ENCODE measurements at places on chromosomes 1 and 21.

GRCh38 chr21:45037986-45038385 lies 36.4 kb upstream of the ADARB1 start:
- no peak for DNase-seq

GRCh38 chr1:41515131-41515678 lies 30.7 kb upstream of the EDN2 start:
- DNase-seq: no peak

GRCh38 chr1:61842863-61843514 lies 100.7 kb downstream of the PATJ start:
- no peak for DNase-seq

DNA sequence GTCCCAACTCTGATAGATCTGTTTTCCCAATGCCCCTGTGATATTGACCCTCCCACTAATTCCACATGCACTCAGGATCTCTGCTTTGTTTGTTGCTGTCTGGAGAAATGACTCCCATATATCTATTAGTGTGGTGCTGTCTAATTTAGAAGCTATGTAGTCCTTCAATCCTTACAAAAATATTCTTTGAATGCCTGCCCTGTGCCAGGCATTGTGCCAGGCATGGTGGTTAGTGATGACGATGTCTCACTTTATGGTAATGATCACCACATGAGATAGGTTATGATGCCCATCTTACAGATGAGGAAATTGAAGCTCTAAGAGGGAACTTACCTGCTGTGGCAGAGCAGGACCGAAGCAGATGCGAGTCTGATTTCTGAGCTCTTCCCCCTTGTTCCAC lies 12.9 kb downstream of the MYOG start:
- DNase-seq: no peak

DNA sequence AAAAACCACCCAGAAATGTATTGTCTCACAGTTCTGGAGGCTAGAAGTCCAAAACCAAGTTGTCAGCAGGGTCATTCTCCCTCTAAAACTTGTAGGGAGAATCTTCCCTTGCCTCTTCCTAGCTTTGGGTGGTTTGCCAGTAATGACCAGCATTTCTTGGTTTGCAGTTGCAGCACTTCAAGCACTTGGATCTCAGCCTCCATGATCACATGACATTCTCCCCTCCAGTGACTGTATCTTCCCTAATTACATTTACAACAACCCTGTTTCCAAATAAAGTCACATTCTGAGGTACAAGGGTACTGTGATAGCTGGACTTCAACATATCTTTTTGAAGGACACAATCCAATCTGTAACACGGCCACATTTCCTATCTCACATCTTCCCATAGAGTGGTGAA lies 37.2 kb downstream of the EVI5 start:
- no peak for DNase-seq

GRCh38 chr1:74222701-74223100 lies 12.5 kb upstream of the TNNI3K start:
- DNase-seq: no peak
